NCI-H2081 (cell line): ENCODE measurements at places on chromosomes 3 and 15.

GRCh38 chr15:53588773-53589172 is 170.7 kb downstream of the WDR72 start:
- no peak for DNase-seq

GRCh38 chr3:128033102-128033501 is 19.1 kb upstream of the SEC61A1 start:
- DNase-seq = no peak

- no peak for DNase-seq
These were observed 60.6 kb upstream of the RYK start for GRCh38 chr3:134311265-134311664.

DNA sequence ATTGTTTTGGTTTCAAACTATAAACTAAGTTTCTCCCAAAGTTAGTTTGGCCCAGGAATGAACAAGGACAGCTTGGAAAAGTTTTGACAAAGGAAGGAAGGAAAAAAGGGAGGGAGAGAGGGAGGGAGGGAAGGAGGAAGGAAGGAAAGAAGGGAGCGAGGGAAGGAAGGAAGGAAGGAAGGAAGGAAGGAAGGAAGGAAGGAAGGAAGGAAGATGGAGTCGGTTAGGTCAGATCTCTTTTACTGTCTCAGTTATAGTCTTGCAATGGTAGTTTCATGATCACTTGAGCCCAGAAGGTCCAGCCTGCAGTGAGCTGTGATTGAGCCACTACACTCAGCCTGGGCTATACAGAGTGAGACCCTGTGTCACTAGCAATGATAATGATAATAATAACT is 12.3 kb upstream of the UBXN7 start:
- no peak for DNase-seq

DNA sequence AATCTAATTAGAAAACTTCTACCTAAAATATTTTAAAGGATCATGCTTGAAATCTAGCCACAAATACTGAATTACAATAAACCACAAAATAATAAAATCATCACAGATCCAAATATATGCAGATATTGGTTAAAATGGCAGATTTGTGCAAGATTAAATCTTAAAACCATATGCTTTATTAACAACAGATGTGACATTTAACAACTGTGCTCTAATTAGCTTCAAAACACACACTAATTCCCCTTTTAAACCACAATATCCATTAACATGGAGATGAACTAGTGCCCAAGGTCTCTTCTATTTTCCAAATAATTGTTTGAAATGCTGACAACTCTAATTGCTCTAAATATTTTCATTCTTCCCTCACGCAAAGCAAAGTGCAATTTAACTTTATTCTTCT is 1530.3 kb downstream of the SI start:
- DNase-seq = no peak

GRCh38 chr3:25495726-25496253 is 67.7 kb downstream of the RARB start:
- DNase-seq = no peak

DNA sequence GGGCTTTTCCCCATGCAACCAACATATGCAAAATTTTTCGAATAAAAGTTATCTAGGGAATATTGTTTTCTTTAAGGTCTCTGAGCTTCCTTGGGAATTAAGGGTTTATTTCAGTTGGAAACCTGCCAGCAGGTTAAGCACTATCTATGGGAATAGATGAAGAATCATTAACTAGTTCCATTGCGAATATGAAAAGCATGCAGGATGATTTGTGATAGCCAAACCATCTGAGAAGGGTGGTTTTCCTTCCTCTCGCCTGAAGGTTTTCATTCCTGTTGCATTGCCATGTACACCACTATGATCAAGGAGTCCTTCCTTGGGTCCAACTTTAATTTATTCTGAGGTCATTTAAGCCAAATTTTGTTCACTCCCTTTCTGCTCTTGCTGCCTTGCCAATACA is 184.9 kb downstream of the NR2F2 start:
- DNase-seq = no peak

DNA sequence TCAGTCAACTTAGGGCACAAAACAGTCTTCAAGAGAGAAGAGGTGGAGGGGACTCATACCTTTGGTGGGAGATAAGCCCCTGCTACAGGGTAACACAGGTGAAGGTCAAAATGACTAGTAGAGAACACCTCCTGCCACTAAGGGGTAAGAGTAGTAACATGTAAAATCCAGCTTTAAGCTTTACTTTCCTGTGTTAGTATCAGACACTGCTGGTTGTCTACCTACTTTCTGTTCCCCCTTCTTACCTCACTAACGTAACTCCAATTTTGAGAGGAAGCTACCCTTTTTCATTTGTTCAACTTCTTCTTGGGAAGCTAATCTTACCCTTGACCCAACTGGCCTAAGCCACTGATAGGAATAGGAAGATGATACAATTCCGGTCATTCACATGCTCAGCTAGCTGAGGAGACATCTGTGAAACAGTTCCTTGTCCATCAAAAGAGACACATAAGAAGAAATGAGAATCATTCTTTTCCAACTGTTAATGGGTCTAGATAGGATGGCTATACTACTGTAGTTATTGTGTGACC is 826.8 kb upstream of the CFAP20DC start:
- DNase-seq = no peak

DNA sequence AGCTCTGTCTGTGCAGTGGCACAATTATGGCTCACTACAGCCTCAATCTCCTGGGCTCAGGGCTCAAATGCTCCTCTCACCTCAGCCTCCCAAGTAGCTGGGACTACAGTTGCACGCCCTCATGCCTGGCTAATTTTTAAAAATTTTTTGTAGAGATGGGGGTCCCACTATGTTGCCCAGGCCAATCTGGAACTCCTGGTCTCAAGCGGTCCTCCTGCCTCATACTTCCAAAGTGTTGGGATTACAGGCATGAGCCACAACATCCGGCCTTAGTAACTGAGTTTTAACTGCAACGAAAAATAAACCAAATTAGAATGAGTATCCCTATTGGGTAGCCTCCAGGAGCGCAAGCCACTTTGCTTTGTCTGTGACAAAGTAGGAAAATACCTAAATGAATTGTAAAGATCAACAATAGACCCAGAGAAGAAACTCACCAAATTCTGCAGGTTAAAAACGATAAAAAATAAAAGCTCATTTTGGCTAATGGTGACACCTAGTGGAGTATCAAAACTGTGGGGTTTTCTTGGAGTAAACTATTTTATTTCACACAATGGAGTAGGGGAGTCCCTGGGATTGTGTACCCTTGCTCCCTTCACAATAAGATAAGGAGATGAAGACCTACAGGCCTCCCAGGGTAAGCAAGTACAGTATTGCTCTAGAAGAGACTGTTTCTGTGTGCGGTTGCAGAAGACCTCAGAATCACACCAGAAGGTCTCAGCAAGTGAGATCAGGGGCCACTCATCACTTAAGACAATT is 21.0 kb upstream of the CA12 start:
- peak; percentile 28 for DNase-seq

- no peak for DNase-seq
These were observed 66.5 kb upstream of the SKOR1 start for GRCh38 chr15:67758619-67759300.

DNA sequence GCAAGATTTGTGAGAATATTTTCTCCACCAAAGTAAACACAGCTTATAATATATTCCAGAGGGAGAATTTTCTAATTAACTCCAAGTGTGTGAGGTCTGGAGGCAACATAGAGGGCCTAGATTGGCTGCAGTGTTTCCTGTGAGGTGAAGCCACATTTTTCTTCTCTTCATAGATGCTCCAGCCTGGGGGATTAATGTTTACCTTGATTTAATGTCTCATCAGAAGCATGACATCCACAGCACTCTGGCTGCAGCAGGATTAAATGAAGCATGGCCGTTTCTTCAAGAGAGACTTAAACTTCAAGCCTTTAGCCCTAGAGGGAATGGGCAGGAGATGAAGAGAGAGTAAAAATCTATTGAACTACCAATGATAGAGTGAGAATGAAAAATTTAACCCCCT is 137.9 kb upstream of the ZBTB20 start:
- DNase-seq = no peak

GRCh38 chr3:151580591-151580990 is 119.7 kb upstream of the IGSF10 start:
- no peak for DNase-seq

DNA sequence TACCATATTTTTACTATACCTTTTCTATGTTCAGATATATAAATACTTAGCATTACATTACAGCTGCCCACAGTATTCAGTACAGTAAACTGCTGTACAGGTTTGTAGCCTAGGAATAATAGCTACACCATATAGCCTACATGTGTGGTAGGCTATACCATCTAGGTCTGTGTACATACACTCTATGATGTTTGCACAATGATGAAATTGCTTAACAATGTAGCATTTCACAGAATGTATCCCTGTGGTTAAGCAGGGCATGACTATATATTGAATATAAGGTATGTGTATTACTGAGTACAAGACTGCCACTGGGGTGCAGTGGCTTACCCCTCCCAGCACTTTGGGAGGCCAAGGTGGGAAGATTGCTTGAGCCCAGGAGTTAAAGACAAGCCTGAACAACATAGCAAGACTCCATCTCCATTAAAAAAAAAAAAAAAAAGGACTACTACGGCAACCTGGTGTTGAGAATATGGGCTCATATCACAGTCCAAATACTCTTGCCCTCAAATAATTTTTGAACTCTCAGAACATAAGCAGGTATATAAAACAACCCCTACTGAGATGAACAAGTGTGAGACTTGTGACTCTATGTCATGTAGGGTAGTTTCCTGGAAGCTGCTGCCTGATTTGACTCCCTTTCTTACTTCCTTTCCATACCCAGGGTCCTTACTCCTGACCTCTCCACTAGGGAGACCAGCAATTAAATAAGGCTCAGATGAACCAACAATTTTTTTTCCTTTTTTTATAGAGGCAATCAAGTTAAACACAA is 4.8 kb downstream of the PPP1R14D start:
- peak; percentile 16 for DNase-seq

DNA sequence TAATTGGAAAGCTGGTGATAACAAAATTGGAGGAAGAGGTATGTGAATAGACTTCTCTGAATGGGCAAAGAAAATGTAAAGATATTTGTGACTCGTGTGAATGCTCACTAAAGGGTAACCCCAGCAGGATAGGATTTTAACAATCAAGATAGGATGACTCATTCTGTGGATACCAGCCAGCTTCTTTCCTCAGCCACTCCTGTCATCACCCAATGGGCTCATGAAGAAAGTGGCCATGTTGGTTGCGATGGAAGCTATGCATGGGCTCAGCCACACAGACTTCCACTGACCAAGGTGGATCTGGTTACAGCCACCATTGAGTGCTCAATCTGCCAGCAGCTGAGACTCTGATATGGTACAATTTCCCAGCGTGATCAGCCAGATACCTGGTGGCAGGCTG is 40.9 kb downstream of the STRIT1 start:
- no peak for DNase-seq

DNA sequence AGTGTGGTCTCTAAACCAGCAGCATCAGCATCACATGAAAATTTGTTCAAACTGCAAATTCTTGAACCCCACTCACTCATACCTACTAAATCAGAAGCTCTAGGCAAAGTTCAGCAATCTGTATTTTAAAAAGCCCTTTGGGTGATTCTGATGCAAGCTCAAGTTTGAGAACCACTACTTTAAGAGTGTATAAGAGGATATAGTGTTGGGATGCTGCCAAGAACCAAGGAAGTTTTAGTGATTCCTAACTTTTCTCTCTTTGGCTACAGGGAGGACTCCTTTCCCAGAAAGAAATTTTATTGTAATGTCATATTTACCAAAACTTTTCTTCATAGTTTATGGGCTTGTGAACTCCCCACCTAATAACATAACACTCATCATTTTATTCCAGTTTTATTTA is 422.2 kb downstream of the TBC1D5 start:
- no peak for DNase-seq

DNA sequence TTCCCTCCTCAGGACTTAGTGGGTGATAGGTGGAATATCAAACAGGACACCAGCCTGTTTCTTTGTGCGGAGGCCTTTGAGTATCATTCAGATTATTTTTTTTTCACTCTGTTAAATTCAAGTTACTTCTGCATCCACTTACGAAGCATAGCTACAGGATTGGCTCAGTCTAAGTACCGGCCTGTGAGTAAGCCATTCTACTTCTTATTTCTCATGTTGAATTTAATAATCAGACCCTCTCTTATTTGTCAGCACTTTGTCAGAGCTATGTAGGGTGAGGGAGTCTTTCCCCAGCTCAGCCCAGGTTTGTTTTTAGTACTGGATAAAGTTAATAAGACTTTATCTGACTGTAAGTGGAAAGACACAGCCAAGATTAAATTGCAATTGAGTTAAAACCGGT is 54.7 kb downstream of the ITPR1 start:
- DNase-seq = no peak

- no peak for DNase-seq
These were observed 6.0 kb downstream of the ANXA2 start for GRCh38 chr15:60391722-60392315.

- DNase-seq = no peak
These were observed 18.2 kb upstream of the CEMIP start for GRCh38 chr15:80760960-80761359.

GRCh38 chr15:82850731-82851130 is 41.3 kb downstream of the WHAMM start:
- no peak for DNase-seq

- DNase-seq = no peak
These were observed 11.0 kb downstream of the LYSMD2 start for GRCh38 chr15:51726302-51727073.

- DNase-seq = no peak
These were observed 228.1 kb upstream of the FEZF2 start for GRCh38 chr3:62601238-62602070.

DNA sequence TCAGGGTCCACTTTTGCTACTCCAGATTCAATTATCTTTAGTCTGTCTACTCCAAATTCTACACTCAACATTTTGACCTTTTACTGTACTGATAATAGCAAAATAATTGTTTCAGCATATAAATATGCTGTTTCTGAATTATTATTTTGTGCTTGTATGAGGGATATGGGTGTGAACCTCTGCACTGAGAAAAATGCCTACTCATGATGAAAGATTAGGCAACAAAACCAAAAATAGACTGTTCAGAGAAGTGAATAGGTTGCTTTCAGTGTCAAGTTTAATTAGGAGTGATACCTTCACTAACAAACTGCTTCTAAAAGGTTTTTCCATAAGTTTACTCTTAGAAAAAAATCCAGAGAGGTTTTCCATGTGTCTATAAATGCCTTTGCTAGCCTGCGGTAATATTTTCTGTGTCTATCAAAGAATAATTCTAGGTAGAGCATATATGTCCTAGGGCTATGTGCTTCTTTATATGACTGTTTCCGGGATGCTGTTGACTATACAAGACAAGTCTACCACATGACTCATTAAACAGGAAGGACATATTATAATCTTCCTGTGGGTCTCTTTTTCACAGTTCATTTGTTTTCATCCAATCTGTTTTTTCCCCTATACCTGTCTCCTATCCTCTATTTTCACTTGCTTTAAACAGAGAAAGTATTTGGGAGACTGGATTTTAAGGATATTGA is 218.5 kb upstream of the TTC14 start:
- DNase-seq = no peak

DNA sequence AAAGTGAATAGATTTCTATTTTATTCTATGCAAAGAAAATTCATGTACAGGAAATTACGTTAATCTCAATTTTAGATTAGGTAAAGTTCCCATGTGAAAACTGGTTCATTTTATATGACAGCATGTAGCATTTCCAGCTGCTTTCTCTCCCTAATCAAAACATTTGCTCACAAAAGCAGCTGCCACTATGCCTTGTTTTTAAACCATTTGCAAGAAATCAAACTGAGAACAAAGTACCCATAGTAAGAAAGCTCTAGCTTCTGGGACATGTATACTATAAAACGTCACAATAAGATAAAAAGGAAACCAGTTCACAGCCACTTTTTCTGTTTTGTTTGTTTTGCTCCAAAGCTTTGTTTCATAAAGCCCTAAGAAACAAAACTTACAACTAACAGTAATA is 5.0 kb upstream of the CRYBG3 start:
- peak; percentile 53 for DNase-seq

- DNase-seq = no peak
These were observed 342.1 kb downstream of the SLC9A9 start for GRCh38 chr3:143506190-143506589.

GRCh38 chr3:126358038-126358815 is 1.0 kb upstream of the KLF15 start:
- peak; percentile 67 for DNase-seq
